Endothelial cell (in vitro differentiated cells): ENCODE measurements at places on chromosomes 3 and 15.

GRCh38 chr3:50375258-50375931, 16.1 kb upstream of the TMEM115 start:
- DNase-seq = no peak

DNA sequence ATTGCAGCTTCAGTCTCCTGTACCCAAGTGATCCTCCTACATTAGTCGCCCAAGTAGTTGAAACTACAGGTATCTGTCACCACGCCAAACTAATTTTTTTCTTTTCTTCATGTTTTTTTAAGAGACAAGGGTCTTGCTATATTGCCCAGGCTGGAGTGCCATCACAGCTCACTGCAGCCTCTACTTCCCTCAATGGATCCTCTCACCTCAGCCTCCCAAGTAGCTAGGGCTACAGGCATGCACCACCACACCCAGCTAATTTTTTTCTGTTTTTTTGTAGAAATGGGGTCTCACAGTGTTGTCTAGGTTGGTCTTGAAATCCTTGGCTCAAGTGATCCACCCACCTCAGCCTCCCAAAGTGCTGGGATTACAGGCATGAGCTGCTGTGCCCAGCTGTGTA, 89.5 kb downstream of the ZNF609 start:
- no peak for DNase-seq

DNA sequence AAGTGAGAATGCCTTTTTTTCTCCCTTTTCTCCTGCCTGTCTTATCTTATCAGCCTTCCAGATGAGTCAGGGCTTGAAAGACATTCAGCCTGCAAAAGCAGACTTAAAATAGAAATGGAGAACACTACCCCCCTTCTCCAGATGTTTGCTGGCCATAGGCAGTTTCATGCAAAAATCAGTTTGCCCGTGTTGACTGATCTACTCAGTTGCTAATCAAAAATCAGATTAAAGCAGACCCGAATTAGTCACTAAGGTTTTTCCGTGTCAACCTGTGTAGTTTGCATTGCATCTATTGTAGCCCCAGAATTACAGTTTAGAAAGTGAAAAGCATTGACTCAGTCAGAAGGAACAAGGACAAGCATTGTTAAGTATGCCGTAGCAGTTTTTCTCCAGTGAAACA, 56.2 kb downstream of the IL5RA start:
- DNase-seq = no peak

DNA sequence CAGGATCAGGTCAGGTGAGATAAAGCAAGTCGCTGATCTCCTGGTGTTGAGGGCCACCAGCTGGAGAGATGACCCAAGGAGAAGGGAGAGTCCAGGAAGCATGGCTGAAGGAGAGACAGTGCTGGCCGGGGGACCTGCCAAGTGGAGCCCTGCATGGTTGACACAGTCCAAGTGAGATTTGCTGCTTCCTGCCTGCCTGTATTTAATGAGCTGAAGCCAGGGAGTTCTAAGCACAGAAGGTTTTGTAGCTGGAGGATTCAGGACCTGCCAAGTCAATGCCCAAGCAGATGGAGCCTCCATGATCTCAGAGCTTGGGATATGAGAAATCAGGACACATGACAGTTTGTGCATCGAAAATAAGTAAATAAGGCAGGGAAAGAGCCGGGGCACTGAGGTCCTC, 125.6 kb downstream of the SRGAP3 start:
- DNase-seq = no peak

DNA sequence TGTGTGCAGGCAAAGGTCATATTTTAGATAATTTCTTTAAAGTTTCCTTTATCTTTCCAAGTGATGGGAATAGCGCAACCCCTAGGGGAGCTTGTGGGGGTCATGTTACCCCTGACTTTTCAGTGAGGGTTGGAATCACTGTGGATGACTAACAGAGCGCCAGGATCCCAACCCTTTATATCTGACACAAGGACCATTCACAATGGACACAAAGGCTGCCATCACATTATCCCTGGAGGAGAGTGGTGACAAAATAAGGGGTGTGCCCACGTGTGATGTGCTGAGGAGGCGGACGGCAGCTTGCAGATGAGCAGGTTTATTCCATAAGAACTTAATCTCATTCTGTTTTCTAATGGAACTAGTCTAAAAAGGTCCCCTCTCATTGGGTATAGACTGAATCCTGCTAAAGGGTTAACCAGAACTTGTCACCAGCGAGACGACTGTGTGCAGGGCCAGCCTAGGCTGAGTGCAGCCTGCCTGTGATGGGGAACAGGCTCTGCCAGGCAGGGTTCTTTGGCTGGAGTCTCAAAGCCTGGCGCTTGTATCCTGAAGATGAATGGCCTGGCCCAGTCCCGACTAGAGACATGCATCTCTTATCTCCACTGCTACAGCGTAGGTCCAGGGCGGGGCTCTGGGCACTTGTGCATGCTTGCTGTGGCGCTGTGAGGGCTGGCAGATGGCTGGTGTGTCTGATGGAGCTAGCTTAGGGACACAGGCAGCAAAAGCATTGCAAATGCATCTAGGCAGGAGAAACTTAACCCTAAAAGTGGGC, 50.2 kb downstream of the CHDH start:
- DNase-seq = no peak

DNA sequence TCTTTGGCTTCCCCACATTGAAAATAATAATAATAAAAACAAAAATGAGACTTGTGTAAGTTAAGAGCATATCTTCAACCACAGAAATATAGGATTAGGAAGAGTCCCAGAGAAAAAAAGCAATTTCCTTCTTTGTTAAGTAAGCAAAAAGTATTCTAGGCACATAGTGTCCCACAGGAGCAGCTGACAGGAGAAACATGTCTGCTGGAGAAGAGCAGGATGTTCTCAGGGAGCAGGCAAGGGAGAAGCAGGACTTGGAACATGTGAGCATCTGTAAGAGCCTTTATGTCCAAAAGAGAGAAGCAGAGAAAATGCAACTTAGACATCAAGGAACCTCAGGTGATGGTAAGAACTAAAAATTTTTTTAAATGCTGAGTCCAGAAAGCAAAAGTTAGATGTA, 39.0 kb downstream of the TTC23 start:
- DNase-seq = no peak

- DNase-seq = no peak
Measured at GRCh38 chr3:67605377-67605776, 49.0 kb downstream of the SUCLG2 start.

GRCh38 chr3:47243419-47244147, 39.0 kb downstream of the KIF9 start:
- no peak for DNase-seq

DNA sequence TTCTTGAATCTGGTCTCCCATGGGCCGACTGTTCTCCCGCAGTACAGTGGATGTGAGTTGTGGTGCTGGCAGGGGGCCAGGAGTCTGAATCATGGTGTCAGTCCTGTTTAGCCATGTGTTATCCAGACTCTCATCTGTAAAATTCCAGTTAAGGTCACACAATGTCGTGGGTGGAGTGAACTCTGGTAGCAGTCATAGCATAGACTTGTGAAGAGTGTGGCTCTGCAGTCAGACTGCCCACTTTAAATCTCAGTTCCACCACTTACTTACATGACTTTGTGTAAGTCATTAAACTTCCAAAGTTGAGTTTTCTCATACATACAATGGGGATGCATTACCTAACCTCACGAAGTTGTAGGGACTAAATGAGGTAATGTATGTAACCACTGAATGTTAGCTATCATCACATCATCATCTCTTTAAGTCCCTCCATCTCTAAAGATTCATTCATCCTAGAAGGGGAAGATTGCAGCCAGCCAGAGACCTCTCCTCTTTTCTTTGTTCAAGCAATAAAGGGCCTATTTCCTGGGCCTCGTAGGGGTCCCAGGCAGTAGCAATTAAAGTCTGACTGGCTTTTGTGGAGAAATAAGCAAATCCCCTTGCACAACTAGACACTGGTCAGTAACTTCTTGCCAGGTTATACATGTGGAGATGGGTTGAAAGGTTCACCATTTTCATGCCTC, 93.9 kb downstream of the PCCB start:
- no peak for DNase-seq

DNA sequence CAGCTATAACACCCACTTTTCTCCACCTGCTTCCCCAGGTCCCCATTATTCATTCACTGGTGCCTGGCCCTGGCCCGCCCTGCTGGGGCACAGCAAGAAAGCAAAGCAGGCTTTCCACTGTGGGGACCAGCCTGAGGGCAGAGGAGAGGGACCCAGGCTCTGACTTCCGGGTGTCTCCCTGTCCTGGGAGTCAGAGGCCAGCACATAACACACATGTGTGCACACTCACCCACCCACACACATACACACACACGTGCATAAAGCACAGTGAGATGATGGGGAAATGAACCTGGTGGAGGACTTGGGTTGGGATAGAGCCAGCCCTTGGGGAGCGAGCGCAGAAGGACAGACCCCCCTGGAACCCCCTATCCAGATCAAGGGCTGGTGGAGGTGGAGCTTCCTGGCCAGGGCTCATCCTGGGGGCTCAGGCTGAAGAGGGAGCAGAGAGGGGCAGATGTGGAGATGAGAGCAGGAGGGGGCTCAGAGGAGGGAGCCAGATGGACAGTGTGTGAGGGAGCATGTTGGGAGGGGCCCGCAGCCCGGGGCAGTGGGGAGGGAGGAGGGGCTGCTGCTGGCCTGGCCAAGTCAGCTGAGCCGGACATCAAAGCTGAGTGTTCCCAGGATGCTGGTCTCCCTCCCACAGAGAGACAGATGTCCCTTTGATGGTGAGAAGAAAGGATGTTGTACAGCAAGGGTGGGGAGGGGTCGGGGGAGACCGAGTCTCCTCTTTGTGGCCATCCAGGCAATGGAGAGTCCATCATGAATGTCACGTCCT, 78.2 kb downstream of the LINGO1 start:
- no peak for DNase-seq

DNA sequence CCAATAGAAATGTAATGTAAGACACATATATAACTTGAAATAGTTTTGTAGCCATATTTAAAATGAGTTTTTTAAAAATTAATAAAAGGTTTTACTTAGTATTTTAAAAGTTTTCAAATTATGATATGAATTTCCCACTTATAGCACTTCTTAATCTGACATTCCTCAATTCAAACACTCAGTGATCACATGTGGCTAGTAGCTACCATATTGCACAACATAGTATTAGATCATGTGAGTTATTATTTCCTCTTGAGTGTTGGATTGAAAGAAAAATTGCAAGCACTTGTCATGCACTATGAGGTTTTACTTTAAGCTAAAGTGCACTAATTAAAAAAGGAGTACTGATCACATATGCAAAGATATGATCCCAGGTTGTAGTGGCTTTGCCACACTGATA, 453.4 kb upstream of the ROBO2 start:
- no peak for DNase-seq

DNA sequence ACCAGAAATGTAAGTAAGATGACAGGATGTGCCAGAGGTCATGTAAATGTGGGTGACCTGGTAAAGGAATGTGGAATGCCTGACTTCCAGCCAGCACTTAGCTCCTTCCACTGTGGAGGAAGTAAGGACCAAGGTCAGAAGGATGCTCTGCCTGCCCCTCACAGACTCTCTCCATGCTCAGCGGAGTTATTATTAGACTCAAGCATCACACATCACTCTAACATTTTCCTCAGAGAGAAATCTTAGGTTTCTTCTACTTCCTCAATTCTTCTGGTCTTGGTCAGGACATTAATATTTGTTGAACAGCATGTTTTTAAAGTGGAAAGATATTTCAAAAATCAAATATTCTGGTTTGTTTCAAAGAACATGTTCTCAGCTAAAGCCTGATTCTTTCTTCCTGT, 231.4 kb upstream of the WNT5A start:
- no peak for DNase-seq
